ENCODE measurements at places on chromosomes 16 and 17.
A peak's percentile ranks its signal among the peaks of the same experiment; 100 is the strongest.

DNA sequence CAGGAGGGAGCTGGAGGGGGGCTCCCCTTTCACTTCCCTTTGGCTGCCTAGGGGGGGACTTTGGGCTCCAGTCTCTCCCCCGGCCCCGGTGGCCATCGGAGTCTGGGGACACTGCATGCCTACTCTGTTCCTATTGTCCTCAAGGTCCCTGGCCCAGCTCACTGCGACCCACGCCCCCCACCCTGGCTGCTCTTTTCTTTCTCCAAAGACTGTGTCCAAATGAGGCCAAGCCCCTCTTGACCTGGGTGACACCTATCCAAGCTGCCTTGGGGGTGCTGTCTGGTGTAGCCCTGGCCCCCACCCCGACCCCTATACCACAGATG lies 12.9 kb downstream of the UBALD1 start:
- no peak for DNase-seq

DNA sequence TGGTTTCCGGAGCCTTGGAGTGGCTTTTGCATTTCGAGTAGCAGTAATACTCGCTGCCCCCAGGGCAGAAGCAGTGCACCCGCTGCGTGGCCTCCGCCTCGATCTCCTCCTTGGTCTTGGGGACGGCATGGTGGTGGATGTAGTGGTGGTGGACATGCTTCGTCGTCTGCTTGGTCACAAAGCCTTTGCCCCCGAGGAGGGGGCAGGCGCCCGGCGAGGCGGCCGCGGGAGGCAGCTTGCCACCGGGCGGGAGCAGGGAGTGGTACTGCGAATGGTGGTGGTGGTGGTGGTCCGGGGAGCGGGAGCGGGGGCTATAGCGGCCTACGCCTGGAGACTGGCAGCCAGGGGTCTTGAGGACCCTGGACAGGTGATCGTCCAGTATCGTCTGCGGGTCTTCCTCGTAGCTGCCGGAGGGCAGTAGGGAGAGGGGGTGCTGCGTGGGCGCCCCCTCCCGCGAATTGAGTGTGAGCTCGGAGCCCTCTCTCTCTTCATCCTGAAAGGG lies 24.1 kb downstream of the AXIN2 start:
- DNase-seq: no peak

GRCh38 chr16:55115506-55115905 lies 184.8 kb downstream of the IRX5 start:
- DNase-seq: no peak

DNA sequence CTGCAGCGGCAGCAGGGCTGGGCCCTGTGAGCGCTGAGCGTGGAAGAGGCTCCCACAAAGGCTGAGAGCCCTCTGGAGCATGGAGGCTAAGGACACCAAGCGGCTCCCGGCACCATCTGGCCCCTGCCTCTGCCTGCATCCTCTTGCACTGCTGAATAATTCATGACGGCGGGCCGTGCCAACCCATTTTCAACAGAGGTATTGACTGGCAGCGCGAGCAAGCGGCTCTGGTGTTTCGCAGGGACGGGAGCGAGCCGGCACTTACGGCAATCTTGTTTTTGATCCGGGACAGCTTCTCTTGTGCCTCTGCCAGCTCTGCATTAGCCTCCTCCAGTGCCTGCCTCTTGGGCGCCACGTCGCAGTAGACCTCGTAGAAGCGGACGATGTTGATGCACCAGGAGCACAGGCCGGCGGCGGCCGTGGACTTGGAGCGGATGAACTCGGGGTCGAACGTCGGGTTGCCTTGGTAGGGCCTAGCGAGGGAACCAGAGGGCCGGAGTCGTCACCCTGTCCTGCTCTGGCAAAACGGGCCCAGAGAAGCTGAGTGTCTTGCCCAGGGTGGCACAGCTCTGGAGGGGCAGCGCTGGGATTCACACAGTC lies 80.4 kb downstream of the PGS1 start:
- DNase-seq: peak; percentile 94

GRCh38 chr17:29653995-29654714 lies 31.4 kb upstream of the CORO6 start:
- no peak for DNase-seq

- no peak for DNase-seq
Measured at GRCh38 chr17:32833076-32833475, 43.8 kb downstream of the MYO1D start.

GRCh38 chr16:84547546-84548061 lies 43.1 kb upstream of the MEAK7 start:
- DNase-seq: no peak

DNA sequence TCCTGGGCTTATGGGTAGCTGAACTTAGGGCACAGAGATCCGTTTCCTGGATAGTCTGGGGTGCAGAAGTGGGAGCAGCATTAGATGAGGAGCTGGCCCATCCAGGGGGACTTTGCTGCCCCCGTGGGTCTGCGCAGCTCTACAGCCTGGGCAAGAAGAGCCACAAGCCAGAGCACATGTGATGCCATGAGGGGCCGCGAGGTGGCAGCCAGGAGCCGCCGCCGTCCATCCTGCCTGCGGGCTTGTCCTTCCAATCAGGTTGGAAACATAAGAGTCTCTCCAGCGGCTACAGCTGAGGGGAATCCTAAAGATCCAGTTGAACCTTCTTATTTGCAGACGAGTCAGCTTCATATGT lies 21.9 kb downstream of the C1QTNF1 start:
- peak; percentile 79 for DNase-seq

DNA sequence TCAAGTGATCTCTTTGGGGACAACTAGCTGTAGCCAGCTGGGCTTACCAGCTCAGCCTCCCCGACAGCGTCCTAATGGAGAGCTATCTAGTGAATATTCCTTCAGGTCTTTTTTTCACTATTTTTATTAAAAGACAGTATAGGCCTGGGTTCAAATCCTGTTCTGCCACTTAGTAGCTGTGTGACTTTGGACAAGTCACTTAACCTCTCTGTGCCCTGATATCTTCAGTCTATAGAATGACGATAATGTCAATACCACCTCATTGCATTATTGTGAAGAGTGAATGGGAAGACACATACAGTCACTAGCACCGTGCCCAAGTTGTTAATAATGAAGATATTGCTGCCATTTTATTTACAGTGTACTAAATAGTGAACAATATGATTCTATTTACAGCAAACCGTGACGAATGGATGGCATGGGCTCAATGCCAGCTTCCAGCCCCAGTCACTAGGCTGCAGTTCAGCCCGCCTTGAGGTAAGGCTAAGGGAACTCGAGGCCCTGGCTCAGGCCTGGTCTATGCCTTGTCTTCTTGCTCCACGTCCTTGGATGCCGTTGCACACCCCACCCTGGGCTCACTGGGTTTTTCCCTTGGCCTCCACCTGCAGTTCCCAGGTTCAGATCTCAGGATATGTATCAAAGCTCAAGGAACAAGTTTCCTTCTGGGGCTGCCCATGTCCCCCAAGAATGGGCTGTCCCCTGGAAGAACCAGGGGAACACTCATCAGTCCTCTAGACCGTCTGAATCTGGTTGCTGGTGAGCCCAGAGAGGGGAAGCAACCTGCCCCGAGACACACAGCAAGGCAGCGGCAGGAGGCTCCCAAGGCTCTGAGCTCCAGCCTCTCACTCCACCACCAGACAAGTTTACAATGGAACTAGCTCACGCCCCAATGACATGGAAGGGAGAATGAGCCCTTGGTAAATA lies 95.4 kb upstream of the TNRC6C start:
- DNase-seq: peak; percentile 31

- no peak for DNase-seq
Measured at GRCh38 chr16:56989988-56990387, 631 bp downstream of the NLRC5 start.

- no peak for DNase-seq
Measured at GRCh38 chr16:51420247-51420646, 269.2 kb upstream of the SALL1 start.

All from NCI-H1694 (cell line).